ENCODE measurements at places on chromosomes 13 and 19. TPM values are rescaled to one million over a fixed set of nuclear protein-coding genes. Genes with fewer than 3 reads are reported as not detected.

GRCh38 chr19:33872445-33873320 is 76.0 kb downstream of the KCTD15 start:
- no peak for DNase-seq

Gene FREM2
- polyA plus RNA-seq: not detected

Gene KRTDAP
- polyA plus RNA-seq: not detected

DNA sequence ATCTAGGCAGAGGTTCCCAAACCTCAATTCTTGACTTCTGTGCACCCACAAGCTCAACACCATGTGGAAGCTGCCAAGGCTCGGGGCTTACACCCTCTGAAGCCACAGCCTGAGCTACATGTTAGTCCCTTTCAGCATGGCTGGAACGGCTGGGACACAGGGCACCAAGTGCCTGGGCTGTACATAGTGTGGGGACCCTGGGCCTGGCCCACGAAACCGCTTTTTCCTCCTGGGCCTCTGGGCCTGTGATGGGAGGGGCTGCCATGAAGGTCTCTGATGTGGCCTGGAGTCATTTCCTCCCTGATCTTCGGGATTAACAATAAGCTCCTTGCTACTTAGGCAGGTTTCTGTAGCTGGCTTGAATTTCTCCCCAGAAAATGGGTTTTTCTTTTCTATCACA is 108.1 kb downstream of the HS6ST3 start:
- no peak for DNase-seq

DNA sequence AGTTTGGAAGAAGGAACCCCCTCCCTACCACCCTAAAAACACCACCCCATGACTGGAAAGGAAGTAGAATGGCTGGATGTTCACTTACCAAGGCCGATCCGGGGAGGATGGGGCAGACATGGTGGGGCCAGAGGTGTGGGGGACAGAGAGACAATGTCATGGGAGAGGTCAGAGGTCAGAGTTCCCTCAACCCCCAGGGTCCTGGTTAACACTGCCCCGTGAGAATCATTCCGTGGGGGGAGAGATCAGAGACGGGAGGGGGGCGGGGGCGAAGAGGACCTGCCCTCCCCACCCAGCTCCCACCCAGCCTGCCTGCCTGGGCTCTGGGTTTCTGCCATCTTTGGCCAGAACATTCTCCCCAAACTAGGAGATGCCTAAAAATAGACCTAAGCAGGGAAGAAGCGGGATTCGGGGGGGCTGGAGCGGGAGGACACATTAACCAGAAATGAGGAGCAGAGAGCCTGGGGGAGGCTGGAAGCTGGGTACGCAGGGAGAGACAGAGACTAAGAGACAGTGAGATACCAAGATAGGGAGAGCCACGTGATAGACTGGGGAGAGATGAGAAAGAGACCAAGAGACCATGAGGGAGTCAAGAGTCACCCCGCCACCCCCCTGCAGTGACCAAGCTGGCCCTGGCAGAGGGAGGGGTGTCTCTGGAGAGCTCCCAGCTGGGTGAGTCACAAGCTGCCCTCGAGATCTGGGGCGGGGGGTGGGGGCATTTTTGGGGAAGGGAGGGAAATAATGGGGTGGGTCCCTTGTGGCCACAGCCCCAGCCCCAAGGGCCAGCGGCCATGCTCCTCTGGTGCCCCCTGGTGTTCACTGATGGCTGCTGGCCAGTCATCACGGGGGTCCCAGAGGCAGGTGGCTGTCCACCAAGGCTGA is 6.1 kb upstream of the KANK2 start:
- peak; percentile 30 for DNase-seq

DNA sequence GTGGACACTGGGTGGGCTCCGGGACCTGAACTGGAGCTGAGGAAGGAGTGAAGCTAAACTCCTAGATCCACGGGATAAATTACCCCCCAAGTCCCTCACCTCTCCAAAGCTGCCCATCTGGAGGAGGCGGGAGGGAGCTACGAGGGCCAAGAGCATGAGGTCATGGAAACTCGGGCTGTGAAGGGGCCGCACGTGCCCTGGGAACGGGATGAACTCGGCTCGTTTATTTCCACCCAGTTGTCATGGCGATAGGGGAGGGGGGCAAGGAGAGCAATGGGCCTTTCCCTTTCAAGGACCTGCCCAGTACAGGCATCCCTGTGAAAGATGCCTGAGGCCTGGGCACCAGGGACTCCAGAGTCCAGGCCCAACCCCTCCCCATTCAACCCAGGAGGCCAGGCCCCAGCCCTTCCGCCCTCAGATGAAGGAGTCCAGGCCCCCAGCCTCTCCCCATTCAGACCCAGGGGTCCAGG is 3.8 kb downstream of the PPP1R12C start:
- DNase-seq: peak; percentile 84

DNA sequence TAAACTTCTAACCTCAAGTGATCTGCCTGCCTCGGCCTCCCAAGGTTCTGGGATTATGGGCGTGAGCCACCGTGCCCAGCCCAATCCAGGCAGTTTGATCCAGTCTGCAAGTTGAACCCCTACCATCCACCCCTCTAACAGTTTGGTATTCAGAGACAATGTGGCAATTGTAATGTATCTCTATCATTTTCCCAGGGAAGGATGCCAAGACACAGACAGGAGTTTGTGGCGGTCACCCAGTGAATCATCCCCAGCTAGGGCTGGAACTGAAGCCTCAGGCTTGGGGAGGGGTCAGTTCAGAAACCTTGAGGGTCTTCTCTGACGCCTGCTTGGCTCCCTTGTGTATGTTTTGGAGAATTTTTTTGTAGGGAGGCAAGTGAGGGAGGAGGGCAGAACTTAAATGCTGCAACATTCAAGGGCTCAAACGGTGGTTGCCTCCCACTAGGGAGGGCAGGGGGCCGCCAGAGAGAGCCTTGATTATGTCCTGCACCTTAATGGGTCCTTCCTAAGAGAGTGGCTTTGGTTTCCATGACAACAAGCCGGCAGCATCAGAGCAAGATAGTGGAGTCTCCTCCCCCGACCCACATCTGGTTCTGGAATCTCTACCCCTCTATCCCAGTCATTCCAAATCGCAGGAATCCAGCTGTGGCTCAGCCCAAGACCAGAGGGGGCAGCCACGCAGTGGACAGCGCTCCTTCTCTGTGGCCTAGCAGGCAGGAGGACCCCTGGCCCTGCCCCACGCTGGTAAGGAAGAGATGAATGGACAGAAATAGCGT is 14.9 kb upstream of the FEM1A start:
- DNase-seq: no peak

Gene GJA3
- polyA plus RNA-seq: 2.7 TPM

DNA sequence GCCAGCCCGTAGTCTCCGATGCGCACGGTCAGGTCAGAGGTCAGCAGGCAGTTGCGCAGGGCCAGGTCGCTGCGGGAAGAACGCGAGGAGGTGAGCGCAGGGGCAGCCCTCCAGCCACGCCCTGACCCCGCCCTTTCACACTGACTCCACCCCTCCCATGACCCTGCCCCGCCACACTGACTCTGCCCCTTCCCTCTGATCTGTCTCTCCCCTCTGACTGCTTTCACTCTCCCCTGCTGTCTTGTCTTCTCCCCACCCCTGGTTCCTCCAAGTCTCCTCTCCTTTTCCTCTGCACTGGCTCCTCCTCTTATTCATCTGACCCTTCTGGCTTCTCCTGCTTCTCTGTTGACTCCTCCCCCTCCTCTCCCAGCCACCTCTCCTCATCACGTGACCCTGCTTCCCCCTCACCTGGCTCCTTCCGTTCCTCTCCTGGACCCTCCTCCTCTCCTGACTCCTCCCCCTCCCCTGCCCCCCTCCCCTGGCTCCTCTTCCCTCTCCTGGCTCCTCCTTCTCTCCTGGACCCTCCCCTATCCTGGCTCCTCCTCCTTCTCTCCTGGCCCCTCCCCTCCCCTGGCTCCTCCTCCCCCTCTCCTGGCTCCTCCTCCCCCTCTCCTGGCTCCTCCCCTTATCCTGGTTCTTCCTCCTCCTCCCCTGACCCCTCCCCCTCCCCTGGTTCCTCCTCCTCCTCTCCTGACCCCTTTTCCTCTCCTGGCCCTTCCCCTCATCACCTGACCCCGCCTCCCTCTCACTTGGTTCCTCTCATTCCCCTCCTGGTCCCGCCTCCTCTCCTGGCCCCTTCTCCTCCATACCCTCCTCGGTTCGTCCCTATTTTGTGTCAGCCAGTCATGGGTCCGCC is 9.9 kb downstream of the LMTK3 start:
- no peak for DNase-seq

- no peak for DNase-seq
Measured at GRCh38 chr19:18029617-18030338, 21.8 kb downstream of the ARRDC2 start.

DNA sequence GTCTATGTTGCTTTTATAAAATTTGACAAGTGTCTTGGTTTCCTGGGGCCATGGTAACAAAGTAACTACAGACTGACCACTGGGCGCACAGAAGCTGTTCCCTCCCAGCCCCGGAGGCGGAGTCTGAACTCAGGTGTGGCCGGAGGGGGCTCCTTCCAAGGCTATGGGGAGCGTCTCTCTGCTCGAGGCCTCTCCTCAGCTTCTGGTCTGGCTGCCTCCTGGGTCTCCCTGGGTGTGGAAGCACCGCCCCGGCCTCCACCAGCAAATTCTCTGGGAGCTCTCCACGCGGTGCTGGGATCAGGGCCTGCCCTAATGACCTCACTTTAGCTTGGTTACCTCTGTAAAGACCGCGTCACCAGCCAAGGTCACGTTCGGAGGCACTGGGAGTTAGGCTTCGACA is 45.7 kb upstream of the F7 start:
- no peak for DNase-seq

DNA sequence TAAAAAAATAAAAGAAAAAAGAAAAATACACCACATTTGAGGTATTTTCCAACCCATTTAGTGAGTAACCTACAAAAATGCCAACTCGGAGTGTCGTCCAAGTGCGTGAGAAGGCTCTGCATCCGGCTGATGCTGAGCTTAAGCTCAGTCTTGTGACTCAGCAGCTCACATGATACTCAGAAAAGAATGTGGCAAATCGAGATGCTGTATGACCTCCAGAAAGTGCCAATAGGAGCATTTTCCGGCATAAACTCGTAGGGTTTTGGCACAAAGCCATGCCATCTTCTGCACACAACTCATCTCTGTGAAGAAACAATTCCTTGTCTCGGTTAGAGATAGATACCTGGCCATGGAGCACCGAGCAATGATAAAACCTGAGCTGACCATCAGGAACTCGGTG is 58.5 kb downstream of the TRPM4 start:
- no peak for DNase-seq

- peak; percentile 91 for DNase-seq
Measured at GRCh38 chr19:43983912-43984686, at the start of gene ZNF155. ZNF155 (plus strand) TSS chr19:43984188; CDS start chr19:43988544, 4,356 bp downstream.

DNA sequence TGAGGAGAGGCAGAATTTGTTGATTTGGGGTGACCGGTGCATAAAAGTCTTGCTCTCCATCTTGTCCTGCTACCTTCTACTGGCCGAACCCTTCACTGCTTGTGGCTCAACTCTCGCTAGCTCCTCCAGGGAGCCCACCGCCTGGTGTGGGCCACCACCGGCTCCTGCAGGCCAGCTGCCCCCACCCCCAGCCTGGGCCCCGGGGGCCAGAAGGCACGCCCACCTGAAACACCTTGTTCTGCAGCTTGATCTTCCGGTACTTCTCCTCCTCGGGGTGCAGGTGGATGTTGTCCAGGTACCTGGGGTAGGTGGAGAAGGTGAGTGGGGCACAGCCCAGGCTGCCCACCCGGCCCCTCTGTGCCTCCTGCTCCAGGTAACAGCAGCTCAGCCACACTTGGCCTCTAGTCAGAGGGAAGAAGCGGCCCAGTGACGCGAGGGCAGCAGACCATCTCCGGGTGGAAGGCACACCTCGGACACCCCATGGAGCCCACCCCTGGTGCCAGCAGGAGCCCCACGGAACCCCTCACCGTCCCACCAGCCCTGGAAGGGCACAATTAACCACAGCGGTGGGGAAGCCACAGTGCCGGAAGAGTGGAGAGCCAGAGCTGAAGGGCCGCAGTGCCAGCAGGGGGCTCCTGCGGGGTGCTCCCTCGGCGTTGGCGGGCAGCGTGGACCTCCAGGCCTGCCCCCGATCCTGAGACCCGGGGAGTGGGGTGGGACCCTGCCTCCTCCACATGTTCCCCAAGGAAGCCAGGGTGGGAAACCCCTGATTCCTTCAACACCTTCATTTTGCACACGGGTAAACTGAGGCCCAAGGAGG is 10.1 kb downstream of the UBXN6 start:
- DNase-seq: no peak

DNA sequence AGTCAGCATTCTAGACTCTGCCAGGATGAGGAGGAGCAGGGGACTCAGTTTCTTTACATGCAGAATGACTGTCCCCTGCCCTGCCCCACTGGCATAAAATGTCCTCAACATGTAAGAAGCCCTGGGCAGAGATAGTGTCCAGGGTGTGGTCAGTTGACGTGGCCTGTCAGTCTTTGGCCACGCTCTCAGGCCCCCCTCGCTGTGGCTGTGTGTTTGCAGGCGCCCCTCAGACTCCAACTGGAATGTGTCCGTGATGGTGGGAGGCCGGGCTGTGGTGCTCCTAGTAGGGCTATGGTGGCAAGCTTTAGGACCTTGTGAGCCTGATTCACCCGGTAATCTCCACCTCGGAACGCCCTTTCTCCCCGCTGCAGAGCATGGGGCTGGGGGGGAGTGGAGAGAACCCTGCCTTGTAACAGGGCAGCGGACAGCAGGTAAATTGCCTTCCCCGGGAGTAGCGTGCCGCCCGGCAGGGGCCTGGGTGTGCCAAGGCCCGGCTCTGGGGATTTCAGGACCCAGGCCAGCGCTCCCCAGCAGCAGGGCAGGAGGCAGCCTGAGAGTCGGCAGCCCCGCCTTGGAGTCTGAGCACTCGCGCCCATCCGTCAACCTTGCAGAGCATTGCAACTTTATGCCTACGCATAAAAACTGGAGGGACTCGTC is 62.3 kb downstream of the CHST8 start:
- peak; percentile 6 for DNase-seq

- no peak for DNase-seq
Measured at GRCh38 chr19:12331211-12331941, 2.1 kb downstream of the ZNF563 start.

DNA sequence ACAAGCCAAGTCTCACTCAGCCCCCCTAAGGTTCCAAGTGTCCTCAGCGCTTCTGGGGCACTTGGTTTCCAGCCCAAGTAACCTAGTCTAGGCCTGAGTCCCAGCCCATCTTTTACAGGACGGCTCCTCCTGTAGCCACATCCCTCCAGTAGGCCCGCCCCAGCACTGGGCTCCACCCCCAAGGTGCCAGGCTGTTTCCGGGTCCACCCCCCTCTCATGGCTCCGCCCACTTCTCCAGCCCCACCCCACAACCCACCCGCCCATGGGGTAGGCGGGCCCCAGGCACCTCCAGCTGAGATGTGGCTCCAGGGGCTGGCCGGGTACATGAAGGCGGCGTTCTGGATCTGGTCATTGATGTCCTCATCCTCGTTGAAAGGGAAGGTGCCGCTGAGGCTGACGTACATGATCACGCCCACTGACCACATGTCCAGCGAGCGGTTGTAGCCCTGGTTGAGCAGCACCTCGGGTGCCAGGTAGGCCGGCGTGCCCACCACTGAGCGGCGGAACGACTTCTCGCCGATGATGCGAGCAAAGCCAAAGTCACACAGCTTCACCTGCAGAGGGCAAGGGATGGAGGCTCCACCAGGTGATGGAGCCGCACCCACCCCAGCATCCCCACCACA is 17.2 kb upstream of the DACT3 start:
- no peak for DNase-seq

All from AG04450 (cell line).